ENCODE measurements at places on chromosomes 13 and 19.

GRCh38 chr13:78779608-78780007 is 120.7 kb upstream of the OBI1 start:
- no peak for DNase-seq

- no peak for DNase-seq
These were observed 211.7 kb downstream of the TEX29 start for GRCh38 chr13:111532111-111532510.

DNA sequence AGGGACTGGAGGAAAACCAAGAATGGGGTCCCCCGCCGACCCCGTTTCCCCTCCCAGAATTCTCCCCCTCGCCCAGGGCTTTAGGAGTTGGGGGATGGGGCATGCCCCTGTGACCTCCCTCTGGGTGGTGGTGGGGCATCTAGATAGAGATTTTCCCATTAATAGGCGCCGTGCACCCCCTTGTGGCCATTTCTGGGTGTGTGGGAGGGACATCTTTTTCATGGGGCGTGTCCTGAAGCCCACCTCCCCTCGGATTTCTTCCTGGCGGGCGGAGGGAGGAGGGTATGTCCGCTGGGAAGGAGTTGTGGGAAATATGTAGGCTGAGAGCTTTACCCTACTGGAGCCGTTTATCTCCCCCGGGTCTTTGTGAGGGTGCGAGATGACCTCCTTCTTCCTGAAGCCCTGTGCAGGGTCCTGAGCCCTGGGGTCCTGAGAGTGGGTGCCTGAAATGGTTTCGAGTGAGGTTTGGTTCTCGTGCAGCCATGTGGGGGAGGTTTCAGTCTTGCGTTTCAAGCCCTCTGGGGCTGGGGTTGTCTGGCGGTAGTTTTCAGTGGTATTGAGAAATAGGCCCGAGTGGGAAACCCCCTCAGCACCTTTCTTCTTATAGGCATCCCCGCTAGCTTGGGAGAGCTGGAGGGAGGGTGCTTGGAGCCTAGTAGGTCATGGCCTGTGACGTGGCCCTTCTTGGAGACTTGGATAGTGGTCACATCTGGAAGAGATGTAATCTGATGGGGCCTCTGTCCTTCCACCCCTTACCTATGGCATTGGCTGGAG is 1.0 kb downstream of the PRMT1 start:
- no peak for DNase-seq

DNA sequence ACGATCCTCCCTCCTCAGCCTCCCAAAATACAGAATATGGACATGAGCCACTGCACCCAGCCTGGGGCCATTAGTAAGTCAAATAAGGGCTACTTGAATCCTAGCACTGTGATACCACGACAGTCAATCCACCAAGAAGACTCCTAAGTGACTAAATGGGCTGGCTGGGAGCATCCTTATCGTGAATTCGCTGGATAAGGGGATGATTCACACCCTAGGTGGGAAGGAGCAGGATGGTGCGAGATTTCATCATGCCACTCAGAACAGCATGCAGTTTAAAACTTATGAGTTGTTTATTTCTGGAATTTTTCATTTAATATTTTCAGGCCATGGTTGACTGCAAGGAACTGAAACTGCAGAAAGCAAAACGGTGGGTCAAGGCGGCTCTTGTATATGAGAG is 30.2 kb downstream of the ATP8A2 start:
- no peak for DNase-seq

- no peak for DNase-seq
These were observed 100.8 kb downstream of the UBL3 start for GRCh38 chr13:29749401-29750182.

GRCh38 chr13:98923641-98924397 is 54.0 kb downstream of the DOCK9 start:
- no peak for DNase-seq

Data from thoracic aorta (tissue), 2 donors.